ENCODE measurements at places on chromosomes 4 and X.

- DNase-seq, result no peak
Observed at GRCh38 chr4:141926406-141926805, 290.0 kb downstream of the IL15 start.

- DNase-seq, result no peak
Observed at GRCh38 chrX:105723966-105724735, 98.2 kb upstream of the NRK start.

DNA sequence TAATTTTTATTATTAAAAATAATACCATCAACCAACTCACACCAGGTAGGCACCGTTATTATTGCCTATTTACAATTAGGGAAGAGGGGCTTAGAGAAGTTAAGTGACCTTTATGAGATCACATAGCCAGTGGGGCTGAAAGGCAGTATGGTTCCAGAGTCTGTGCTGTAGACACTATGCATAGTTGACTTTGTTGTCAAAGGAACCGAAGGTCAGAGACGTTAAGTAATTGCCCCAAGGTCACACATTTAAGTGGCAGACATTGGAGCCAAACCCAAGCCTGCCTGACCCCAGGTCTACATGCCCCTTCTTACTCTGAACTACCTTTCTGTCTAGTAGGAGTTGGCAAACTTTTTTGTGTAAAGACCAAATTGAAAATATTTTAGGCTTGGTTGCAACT, 36.4 kb downstream of the RHOH start:
- DNase-seq, result no peak

GRCh38 chr4:138749303-138749702, 266.3 kb upstream of the NOCT start:
- DNase-seq, result no peak

- DNase-seq, result no peak
Observed at GRCh38 chr4:8699063-8699385, 106.5 kb downstream of the CPZ start.

GRCh38 chr4:42362591-42362990, 34.7 kb upstream of the SHISA3 start:
- DNase-seq, result no peak

DNA sequence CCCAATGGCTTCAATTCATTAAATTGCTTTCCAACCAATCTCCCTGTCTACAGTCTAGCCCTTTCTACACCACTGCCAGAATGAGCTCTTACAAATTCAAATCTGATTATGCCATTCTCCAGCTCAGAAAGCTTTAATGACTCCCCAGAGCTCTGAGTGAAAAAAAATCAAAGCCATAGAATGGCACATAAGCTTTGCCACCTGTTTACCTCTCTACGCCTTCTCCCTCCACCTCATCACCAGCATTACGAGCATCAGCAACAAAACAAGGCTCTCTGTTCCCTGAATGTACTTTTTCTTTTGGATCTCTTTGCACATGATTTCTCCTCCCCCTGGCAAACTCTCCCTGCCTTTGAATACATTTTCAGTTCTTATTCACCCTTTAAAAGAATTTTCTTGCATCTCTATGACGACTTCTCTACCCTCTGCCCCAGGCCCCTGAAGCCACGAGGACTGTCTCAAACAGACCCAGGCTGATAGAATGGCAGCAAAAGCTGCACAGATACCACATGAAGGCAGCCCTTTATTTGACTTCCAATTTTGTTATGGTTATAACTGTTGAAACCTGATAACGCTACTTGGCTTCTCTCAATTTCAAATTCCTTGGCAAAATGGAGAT, 516.0 kb downstream of the PCDH7 start:
- no peak for DNase-seq

GRCh38 chr4:75686346-75686745, 13.1 kb upstream of the G3BP2 start:
- no peak for DNase-seq

DNA sequence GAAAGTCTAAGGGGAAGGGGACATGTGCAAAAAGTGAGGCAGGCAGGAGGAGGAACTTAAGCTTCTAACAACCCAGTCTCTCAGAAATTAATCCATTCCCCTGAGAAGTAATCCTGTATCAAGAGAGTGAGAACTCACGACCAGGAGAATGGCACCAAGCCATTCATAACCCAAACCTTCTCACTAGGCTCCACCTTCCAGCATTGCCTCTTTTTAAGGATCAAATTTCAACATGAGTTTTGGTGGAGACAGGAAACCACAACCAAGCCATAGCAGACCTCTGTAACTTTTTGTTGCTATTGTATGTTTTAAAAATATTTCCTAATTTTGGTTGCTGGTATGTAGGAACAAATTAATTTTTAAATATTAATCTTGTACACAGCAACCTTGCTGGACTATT, 32.8 kb downstream of the PASD1 start:
- DNase-seq, result no peak

GRCh38 chrX:136967966-136968365, 65.8 kb downstream of the GPR101 start:
- DNase-seq, result no peak

- no peak for DNase-seq
Observed at GRCh38 chr4:112288455-112288854, 2.8 kb upstream of the TIFA start.

DNA sequence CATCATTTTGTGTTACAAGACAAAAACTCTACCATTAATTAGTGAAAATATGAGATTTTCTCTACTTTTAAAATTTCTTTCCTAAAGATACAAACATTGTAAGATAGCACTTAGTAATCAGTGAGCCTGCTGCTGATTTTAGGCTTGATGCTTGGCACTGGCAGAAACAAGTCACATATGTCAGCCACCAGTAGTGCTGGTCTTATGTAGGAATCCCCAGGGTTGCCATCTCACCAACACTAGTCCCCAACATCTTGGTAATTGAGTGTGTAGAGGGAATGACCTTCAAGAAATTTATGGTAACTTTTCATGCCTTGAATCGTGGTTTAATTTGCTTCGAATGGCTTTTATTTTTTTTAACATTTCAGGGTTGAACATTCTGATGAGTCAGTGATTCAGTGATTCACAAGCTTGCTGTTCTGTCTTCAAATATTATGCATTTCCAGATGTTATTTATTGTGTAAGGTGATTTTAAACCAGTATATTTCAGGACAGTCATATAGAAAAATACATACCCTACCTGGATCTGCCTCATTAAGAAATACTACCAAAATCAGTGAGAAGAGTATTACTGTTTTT, 11.9 kb downstream of the EXOC1 start:
- no peak for DNase-seq

- DNase-seq, result no peak
Observed at GRCh38 chr4:18931643-18932377, 910.3 kb upstream of the LCORL start.

- peak; percentile 56 for DNase-seq
Observed at GRCh38 chrX:110853610-110854009, 58.0 kb upstream of the CHRDL1 start.

GRCh38 chr4:175671491-175671934, 140.6 kb downstream of the GPM6A start:
- DNase-seq, result peak; percentile 1

- DNase-seq, result no peak
Observed at GRCh38 chr4:10212400-10212799, 95.8 kb upstream of the WDR1 start.

- DNase-seq, result no peak
Observed at GRCh38 chrX:19343085-19343534, 617 bp upstream of the PDHA1 start.

DNA sequence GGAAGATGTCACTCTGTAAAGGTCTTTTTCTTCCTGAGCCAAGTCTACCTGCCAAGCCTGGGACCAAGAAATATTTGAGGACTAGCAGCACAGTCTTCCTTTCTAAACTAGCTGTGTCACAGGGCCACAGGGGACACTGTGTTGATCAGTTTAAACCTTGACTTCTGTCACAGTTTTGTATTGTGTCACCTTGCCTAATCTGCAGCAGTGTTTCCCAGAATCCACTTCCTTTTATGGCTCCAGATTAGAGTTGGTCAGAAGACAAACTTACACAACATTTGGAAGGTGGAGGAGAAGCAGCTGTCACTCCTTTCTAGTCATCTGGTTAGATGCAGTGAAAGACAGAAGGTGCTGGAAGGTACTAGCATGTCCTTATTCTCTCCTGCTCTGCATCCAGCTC, 143.1 kb upstream of the BCOR start:
- DNase-seq, result no peak

GRCh38 chrX:139596068-139596467, 65.5 kb downstream of the F9 start:
- DNase-seq, result peak; percentile 25

DNA sequence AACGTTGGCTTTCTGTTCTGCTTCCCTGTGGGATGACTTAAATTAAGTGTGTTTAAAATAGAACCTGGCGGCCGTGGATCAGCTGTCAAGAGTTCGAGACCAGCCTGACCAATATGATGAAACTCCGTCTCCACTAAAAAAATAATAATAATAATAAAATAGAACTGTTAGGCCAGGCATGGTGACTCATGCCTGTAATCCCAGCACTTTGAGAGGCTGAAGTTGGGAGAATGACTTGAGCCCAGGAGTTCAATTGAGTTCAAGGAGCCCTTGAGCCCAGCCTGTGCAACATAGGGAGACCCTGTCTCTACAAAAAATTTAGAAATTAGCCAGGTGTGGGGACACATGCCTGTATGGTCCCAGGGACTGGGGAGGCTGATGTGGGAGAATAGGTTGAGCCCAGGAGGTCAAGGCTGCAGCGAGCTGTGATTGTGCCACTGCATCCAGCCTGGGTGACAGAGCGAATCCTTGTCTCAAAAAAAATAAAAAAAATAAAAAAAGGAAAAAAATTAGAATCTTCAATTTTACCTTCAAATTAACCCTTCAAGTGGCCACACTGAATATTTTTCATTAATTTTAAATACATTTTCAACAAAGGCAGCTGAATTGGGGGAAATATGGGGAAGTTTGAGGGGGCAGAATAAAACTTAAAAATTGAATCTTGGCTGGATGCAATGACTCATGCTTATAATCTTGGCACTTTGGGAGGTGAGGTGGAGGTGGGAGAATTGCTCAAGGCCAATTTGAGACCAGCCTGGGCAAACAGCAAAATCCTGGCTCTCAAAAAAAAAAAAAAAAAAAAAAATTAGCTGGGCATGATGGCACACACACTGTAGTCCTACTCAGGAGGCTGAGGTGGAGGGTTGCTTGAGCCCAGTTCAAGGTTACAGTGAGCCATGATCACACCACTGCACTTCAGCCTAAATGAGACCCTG, 31.8 kb upstream of the HSD17B13 start:
- DNase-seq, result no peak

- DNase-seq, result no peak
Observed at GRCh38 chr4:73741031-73741749, 821 bp downstream of the CXCL8 start.

- peak; percentile 16 for DNase-seq
Observed at GRCh38 chrX:110462957-110463356, 104.3 kb downstream of the RTL9 start.

DNA sequence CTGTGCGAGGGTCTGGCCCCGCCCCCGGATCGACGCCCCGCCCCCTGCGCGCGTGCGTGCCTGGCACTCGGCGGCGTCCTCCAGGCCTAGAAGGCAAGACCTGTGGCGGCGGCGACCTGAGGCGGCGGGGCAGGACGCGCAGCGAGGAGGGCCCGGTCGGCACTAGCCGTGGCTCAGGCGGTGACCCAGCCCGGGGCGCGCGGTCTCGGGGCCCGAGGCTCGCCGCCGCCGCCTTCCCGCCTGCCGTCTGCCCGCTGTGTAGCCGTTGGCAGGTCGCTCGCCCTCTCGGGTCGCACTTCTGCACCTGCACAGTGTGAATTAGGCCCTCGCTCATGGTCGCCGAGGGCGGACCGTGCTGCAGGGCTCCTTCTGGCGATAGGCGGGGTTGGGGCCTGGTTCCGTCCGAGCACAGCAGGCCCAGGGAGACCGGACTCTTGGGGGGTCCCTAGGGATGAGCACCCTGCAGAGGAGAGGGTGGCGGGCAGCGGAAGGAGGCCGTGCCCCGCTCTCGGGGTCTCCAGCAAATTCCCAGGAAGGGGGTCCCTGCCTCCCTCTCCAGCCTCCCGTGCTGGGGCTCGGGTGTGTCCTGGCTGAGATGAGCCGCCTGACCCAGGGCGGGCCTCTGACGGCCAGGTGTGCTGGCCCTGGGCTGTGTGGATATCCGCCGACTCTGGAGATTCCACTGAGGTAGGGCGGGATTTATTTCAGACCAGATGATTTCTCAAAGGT, 557 bp upstream of the FAM53A start:
- DNase-seq, result no peak

DNA sequence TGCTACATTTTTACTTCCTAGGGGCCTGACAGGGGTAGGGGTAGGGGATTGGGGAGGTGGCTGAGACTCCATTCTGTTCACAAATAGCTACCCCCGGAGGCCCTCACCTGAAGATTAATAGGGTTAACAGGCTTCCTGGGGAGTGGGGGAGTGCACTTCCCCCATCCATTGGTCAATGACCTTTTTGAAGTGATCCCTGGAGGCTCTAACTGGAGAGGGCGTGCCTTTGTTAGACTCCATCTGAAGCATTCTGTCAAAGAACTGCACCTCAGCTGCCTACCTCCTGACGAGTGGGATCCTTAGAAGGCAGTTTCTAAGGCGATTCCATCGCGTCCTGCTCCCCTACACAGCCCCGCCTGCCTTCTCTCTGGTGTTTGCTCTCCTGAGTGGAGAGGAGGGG, 10.0 kb upstream of the MTM1 start:
- peak; percentile 87 for DNase-seq

GRCh38 chr4:6021831-6022606, 3.8 kb upstream of the C4orf50 start:
- no peak for DNase-seq

DNA sequence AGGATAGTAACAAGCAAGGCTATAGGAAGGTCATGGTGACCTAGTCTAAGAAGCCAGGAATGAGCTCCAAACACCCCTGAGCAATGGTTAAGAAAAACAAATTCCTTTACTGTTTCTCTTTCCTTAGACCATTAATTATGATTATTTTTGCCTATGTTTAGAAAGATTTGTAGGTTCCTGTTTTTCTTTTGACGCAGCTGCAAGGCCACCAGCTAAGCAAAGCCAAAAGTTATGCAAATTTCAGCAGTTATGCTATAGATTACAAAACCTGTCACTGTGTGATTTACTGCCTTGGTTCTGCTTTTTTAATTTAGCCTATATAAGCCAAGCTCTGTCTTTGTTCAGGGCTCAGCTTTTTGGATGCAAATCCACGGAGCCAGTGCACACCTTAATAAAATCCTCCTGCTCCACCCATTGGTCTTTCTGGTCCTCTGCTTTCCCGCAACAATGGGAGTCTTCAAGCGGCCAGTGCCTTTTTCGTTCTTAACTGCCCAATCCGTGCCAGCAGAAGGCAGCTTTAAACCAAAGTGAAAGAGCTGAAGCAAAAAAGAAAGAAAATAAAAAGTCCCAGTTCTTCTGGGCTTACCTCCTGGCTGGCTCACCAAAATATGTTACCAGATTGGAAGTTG, 1.4 kb upstream of the CEP135 start:
- DNase-seq, result no peak
